Stimulated activated CD4-positive, alpha-beta T cell treated with anti-CD3 and anti-CD28 coated beads, Interleukin-1b, Interleukin-23, amount 100 ng/mL, for 4 hours (primary cell): ENCODE measurements at places on chromosomes 4 and X.

- DNase-seq, result no peak
Observed at GRCh38 chr4:139524062-139524631, 31.9 kb downstream of the SETD7 start.

- DNase-seq, result no peak
Observed at GRCh38 chrX:37745835-37746217, 34.0 kb upstream of the CYBB start.

DNA sequence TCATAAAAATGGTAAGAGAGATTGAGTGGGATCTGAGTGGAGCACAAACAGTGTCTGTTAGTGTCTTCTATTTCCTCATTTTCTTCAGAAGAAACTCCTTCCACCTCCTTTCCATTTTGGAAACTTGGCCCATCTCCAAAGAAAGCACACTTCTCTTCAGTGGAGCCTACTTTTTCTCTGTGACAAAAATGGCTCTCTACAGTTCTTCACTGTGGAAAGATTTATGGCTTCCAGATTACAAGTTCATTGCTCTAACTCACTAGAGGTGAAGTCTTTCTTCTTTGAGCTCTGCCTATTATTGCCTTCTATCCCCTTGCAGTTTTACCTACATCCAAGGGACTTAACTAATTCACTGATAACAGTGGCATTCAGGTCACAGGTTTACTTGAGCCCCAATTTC lies 325.8 kb downstream of the ANTXR2 start:
- no peak for DNase-seq

DNA sequence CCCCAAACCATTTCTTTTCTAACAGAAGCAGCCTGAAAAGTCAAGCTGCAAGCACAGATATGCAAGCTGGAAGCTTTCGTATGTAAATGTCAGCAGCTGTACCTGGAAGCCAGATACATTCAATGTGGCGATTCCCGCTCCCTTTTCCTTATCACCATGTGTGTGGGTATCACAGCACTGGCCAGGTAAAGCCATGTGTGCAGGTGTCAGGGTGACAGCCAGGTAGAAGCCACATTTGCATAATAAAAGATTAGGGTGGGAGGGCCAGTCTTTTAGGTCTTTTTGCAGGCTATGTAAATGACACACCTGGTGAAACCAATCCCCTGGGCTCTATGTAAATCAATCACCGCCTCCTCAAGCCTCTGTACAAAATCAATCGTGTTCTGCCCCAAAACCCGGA lies 50.1 kb downstream of the RXFP1 start:
- no peak for DNase-seq

DNA sequence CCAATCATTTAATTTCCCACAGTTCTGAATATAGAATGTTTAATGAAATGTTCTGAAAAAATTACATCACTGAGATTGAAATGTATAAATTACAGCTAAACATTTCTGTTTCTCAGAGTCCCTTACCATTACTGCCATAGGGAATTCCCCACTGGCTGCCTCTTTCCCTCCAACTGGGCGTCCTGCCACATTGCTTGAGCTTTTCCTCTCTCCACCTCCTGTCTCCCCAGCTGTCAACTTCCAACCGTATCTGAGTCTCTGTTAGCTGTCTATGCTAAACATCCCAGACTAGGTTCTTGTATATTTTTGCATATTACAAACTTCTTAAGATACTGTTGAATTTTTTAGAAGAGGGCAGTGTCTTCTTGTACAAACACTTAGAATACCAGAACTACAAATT lies 407.3 kb upstream of the SLIT2 start:
- no peak for DNase-seq

DNA sequence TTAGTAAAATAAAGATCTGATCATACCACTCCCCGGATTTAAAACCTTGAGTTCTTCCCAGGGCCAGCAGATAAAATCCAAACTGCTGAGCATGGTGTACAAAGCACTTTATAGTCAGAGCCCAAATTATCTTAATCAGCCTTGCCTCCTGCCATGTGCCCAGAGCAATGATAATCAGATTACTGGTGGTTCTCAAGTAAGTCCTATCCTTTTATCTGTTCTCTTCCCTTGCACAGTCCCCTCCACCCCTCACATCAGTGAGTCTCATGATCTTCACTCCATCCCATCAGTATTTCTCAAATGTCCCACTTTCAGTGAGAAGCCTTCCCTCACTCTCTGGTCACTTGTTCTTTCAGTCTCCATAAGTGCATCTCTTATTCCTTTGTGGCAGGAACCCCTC lies 22.7 kb downstream of the INTS6L start:
- DNase-seq, result no peak

GRCh38 chr4:20528508-20528907 lies 171.8 kb upstream of the PACRGL start:
- DNase-seq, result no peak

DNA sequence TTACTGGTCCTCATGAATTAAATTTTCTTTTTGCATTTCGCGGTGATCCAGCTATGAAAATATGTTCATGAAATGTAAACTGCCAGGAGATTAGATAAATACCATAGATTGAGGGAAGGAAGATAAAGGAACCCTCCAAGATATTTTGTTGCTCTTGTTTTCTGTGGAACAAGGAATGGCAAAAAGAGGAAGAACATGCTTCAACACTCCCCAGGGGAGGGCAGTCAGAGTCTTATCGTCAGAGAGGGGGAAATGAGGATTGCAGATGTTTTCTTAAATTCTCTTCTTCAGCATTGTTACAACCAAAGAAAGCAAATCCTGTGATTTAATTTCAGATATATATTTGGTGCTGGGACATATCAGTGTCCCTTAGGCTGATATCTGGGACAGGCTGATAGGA lies 9.5 kb upstream of the SFRP2 start:
- DNase-seq, result no peak

DNA sequence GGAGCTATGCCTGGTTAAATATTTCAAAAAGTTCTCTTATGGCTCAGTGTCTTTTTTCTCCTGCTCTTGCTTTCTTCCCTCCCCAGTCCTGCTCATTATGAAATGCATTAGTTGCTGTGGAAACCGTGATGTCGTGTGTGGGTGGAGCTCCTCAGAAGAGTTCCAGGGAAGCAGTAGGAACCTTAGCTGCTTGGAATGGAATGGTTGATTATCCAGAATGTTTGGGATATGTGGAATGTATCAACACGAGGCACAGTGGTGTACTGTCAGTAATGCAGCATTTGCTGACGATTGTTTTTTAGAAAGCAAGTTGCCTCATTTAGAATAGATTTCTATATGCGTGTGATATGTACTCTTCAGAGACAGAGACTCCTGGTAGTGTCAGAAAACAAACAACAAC lies 333.2 kb downstream of the ARHGAP10 start:
- DNase-seq, result no peak

DNA sequence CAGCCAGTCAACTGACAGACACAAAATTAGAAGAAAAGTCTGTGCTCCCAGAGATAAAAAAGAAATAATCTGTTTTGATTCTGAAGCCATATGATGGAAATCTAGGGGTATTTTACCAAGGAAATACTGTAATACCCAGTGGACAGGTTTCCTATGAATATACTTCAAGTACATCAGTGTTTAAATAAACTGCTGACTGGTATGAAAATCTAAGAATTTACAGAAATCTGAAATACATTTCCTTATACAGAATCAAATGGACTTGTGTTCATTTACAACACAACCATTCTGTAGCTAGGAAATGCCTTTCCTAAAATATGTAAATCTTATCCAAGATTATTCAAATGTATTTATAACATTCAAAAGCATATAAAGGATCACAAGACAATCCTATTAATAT lies 13.4 kb downstream of the YTHDC1 start:
- DNase-seq, result no peak

DNA sequence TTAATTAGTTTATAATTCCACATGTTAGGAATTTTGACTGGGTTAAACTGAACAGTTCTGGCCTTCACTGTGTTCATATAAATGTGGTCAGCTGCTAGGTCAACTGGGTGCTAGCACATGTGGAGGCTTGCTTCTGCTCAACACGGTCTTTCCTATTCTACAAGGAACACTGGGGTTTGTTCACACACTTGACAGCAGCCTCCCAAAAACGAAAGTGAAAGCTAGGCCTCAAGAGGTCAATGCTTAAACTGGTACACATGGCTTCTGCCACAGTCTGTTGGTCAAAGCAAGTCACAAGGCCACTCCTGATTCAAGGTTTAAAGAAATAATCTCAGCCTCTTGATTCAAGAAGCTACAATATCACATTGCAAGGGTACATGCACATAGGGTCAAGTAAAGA lies 126.5 kb downstream of the QDPR start:
- no peak for DNase-seq

- DNase-seq, result no peak
Observed at GRCh38 chrX:74514384-74514783, 93.1 kb downstream of the SLC16A2 start.

DNA sequence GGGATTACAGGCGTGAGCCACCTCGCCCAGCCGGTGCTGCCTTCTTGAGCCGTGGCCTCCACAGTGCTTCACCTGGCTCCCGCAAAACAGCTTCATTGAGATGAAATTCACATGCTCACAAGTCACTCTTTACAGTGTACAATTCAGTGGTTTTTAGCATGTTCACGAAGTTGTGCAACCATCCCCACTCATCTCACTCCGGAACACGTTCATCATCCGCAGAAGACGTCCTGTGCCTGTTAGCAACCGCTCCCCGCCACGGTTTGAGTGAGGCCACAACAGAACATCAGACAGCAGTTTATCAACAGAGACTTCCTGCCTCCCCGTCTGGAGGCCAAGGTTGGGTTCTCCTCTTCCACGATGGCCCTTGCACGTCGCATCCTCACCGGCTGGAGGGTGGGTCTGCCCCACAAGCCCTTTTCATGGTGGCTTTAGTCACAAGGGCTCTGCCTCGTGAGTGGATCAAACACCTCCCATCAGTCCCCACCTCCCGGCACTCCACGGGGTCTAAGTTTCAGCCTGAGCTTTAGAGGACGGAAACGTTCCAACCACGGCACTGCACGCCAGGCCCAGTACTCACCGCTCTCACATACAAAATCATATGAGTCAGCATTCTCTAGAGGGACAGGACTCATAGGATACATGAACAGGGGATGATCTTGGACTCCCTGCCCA lies 29.6 kb upstream of the SPON2 start:
- peak; percentile 52 for DNase-seq

GRCh38 chrX:68895341-68895755 lies 66.5 kb downstream of the EFNB1 start:
- no peak for DNase-seq

- no peak for DNase-seq
Observed at GRCh38 chr4:55949482-55949802, 697 bp downstream of the CEP135 start.

DNA sequence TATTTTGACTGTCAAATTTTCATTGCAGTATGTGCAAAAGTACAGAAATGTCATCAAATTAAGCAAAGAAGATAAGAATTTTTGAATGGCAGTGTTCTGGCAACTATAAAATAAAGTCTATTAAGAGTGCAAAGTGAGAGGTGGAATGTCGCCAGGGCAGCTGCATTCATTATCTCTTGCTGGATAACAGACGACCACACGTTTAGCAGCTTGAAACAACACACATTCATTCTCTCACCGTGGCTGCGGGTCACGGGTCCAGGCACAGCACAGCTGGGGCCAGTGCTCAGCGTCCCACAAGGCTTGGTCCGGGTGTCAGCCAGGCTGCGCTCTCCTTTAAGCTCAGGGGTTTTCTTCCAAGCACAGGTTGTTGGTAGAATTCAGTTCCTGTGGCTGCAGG lies 113.9 kb downstream of the GPR143 start:
- no peak for DNase-seq

- no peak for DNase-seq
Observed at GRCh38 chr4:53981066-53981465, 83.3 kb downstream of the CHIC2 start.

DNA sequence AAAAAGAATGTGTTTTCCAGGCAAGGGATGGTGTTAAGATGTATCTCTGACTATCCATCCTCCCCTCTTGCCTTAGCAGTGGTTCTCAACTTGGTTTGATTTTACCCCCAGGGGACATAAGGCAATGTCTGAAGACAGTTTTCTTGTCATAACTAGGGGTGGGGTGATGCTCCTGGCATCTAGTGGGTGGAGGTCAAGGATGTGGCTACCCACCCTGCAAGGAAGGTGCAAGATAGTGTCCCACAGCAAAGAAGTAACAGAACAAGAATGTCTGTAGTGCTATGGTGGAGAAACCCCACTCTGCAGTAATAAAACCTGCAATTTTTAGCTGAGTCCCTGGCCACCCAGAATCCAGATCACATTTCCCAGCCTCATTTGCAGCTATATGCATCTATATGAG lies 81.2 kb upstream of the TBL1X start:
- no peak for DNase-seq

DNA sequence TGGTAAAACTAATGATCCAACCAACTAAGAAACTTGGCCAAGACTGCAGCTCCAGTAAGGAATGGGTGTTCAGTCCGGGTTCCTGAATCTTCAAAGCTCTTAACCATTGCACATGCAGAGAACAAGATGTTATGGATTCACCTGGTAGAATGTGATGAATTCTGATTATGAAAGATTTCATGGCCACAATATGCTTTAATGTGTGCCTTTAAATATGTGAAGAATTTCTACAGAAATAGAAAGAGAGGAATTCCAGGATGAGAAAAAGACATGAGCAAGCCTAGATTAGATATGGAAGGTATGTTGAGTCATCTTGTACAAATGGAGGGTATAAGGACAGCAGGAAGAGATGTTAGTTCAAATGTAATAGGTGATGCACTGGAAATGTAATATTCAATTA lies 472.2 kb upstream of the TENM3 start:
- no peak for DNase-seq

- DNase-seq, result no peak
Observed at GRCh38 chr4:145734031-145734430, 54.1 kb downstream of the C4orf51 start.

DNA sequence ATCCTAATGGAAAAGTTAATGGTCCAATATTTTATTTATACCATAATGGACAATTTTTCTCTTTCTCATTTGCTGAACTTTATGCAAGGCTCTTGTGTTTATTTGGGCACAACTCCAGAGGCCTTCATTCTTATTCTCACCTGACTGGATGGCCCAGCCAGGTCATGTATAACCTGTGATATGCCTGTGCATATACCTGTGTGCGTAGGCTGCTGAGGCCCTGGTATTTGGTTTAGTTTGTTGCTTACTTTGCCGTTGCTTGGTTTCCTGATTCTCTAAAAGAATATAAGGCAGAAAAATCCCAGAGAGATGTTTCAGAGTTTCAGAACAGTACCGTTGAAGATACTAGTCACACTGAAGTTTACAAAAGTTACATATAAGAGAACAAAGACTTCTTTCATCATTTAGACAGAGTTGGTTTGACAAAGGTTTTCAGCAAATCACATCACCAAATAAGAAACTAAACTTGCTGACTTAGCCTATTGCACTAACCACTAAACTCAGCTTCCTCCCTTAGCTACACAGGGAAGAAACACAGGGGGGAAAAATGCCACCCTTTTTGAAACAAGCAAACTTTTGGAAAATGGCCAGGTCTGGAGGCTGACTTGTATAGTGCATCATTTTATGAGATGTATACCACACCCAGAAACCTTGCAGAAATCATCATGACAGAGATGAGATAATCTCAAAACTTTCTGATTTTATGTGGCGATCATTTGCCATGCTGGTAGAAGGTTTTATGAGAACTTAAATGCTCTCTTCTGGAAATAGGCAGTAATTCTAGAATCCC lies 248.5 kb downstream of the GRIA3 start:
- DNase-seq, result no peak

GRCh38 chr4:46793036-46793435 lies 116.0 kb downstream of the COX7B2 start:
- DNase-seq, result no peak
